ENCODE measurements at places on chromosomes 11 and 22.

DNA sequence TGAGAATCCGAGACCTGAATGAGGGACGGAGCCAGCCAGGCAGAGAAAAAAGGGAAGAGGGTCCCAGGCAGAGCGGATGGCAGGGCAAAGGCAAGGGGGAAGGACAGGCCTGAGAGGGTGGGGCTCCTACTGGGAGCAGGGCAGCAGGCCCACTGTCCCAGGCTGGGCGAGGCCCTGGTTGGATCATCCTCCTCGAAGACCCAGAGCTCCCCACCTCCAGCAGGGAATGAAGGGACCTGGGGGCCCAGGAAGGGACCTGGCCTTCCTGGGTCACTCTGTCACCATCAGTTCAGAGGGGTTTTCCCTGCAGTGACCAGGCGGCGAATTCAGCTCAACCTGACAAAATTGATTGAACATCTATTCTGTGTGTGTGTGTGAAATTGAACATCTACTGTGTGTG, 4.0 kb downstream of the CD5 start:
- no peak for DNase-seq

GRCh38 chr11:57192316-57192715, 10.6 kb downstream of the LRRC55 start:
- DNase-seq: no peak

GRCh38 chr22:22755778-22756100, 111.3 kb downstream of the GGTLC2 start:
- no peak for DNase-seq

DNA sequence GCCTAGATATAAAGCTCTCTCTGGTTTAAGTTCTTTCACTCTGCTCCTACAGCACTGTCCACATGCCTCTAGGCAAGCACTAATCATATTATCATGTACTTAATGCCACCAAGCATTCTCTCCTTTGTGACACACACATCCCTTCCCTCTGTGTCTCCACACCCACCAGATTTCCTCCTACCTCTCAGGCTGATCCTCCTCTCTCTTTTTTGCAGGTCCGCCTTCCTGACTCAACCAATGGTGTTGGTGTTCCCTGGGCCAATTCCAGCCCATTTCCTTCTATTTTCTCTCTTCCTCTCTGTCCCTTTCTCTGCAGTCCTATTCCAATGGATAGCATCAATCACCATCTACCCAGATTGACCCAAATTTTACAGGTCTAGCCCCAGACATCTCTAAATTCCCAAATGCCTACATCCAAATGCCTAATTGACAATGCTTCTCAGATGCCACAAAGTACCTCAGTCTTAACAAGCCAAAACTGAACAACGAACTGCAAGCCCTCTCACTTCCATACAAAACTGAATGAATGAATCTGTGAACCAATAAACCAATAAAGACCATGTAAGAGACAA, 504 bp upstream of the ZNF215 start:
- DNase-seq: peak; percentile 2

- peak; percentile 59 for DNase-seq
Observed at GRCh38 chr11:441418-442274, at the start of gene ANO9. ANO9 (minus strand) TSS chr11:442011; CDS start chr11:441926, 85 bp downstream.

All from NCI-H1436 (cell line).